NCI-H748 treated with DMSO at 0.1 percent for 48 hours (cell line): ENCODE measurements at places on chromosomes 12 and 14.

DNA sequence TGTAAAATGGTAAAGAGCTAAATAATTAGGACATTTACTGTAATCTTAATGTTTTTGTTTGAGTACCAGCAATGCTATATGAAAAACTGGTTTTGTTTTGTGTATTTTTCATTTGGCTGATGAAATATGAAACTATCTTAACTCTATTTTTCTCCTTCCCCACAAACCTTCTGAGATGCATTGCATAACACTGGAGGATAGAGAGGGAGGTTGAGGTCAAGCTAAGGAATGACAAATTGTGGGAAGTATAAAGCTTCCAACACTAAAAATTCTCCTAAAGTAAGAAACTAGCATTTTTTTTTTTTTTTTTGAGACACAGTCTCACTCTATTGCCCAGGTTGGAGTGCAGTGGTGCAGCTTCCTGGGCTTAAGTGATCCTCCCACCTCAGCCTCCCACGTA, 31.5 kb upstream of the SRP54 start:
- DNase-seq = no peak

- DNase-seq = no peak
Observed at GRCh38 chr14:81280136-81280791, 59.5 kb upstream of the GTF2A1 start.

- no peak for DNase-seq
Observed at GRCh38 chr12:51923506-51924365, 16.4 kb downstream of the ACVRL1 start.

DNA sequence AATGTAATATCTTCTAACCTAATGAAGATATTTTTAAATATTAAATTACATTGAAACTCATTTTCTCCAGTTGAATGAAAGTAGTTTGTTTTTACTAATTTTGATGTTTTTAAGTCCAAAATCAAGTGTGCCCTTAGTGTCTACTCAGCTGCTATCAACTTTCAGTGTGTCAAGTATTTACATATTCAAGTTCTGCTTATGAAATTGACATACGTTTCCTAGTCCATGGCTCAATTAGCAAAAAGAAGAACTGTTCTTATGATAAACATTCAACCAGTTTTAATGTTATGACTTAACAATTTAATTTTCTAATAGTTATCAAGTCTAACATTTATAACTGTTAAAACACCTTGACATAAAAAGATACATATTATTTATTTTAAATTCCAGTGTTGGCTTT, 137.1 kb downstream of the DUSP6 start:
- DNase-seq = no peak

- no peak for DNase-seq
Observed at GRCh38 chr14:54554401-54554800, 12.5 kb upstream of the SAMD4A start.

DNA sequence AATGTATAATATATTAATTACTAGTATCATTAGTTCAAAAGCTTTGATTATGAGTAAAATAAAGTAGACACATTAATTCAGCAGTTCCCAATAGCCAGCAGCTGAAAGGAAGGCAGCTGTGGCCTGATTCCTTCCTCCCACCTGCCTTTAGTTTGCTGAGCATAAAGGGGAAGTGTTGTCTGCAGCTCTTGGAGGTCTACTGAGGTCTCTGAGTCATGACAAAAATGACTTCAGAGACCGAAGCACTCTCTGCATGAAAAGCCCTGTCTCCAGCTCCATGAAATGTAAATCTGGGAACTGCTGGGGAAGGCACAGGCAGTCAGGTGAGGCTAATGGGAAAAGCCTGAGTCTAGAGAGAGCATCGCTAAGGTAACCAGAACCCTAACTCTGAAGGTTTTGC, 165.4 kb downstream of the NRXN3 start:
- no peak for DNase-seq

GRCh38 chr12:108950991-108951739, 69.7 kb downstream of the SVOP start:
- peak; percentile 42 for DNase-seq

- DNase-seq = peak; percentile 36
Observed at GRCh38 chr14:87745507-87746118, 247.4 kb downstream of the GALC start.

DNA sequence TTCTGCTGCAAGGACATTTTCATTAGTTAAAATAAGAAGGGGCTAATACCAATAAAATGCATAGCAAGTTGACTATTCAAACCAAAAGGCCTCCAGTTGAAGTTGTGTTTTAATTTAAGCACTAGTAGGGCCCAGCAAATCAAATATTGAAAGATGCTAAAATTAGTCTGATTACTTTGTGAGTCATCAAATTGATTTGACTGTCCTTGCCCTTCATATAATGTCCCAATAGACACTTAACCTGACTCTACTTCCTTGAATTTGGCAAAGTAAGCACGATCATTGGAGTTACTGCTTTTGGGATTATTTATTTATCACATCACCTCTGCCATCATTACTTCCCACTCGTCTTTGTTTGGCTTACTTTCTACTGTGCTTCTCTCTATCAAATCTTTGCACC, 798.5 kb downstream of the DIO2 start:
- no peak for DNase-seq

DNA sequence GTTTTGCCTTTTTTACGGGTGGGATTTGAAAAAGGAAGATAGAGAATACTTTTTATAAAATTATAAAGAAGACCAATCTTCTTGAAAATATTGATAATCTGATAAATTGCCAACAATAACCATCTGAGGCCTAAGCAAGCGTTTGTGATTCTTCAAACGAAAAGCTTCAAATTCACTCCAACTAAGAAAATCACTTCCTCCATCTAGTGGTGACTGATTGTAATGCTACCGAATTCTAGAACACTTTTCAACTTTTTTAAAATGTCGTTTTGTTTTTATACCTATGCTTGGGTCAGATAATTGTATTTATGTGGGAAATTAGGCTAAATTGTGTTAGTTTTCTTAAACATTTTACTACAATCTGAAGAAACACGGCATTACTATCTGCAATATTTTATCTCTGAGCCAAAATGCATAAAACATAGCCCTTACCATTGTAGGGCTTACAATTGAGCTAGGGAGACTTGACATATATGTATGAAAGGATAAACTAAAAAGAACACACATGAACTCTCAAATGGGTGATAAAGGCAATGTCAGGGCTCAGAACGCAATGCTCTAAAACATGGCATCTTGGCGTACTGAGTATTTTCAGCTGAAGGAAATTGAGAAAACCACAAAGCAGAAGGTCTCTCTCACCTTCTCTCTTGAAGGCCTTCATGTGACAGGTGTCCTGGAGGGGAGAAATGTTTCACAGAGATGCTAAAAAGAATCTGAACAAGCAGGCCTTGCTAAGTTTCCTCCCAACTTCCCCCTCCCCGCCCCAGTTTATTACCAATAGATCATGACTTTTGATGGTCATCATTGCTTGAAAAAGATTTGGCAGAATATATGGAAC, 36.8 kb upstream of the G2E3 start:
- peak; percentile 80 for DNase-seq

DNA sequence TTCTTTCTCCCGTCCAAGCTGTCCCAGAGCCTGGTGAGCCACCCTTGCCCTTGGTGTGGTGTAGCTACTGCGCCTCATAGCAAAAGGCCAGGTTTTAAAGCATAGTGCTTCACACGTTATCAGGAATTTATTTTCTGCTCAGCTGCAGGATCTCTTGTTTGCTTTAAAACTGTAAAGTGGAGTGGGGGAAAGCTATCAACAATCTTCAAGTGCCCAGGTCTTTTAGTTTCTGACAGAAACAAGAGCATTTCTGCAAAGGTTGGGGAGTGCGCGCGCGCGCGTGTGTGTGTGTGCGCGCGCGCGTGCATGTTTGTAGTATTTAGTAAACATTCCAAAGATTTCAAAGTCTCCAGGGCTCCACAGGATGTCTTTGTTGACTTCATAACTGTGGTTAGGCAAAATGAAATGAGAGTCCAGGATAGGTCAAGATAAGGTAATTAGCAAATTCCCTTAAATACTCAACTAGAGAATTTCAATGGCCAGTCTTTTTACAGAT, 45.5 kb downstream of the EML1 start:
- no peak for DNase-seq

GRCh38 chr12:115079760-115080159, 395.8 kb upstream of the TBX3 start:
- DNase-seq = no peak

DNA sequence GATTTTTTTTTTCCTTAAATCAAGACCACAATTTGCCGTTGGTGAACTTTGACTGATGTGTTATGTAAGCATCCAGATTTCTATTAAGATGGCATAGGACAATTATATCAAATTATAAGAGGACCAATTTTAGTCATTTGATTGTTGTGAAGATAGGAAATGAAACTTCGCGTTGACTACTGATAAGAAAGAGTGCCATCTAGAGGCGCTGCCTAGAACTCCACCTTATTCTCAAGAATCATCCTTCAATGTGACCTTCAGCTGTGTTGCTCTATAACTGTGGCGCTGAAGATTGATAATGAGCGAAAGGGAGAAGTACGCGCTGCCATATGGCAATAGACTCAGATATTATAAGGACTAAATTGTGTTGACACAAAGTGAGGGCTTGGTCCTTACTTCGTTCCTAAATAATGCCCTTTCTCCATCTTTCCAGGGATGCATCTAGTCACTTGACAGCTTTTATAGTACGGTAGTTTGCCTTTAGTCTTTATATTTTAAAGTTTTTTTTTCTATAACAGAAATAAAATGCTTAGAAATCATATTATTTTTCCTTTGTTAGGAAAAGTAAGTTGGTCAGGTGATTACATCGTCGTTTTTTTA, 350.8 kb upstream of the STXBP6 start:
- DNase-seq = peak; percentile 67

DNA sequence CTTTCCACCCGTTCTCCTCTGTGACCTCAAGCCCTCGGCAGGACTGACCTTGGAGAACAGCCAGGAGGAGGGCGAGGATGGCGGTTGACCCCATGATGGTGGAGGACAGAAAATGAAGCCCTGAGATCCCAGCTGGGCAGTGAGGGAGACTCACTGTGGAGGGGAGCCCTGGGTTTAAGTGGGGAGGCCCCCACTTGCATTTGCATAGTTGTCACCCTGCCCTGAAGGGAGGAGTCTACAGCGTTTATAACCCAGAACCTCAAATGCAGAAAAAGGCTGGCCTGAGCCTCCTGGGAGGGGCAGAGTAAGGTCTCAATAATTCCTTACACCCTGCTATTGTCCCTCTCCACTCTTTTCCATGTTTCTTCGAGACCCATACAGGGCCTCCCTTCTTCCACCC, 1052.7 kb downstream of the TMEM121 start:
- no peak for DNase-seq

DNA sequence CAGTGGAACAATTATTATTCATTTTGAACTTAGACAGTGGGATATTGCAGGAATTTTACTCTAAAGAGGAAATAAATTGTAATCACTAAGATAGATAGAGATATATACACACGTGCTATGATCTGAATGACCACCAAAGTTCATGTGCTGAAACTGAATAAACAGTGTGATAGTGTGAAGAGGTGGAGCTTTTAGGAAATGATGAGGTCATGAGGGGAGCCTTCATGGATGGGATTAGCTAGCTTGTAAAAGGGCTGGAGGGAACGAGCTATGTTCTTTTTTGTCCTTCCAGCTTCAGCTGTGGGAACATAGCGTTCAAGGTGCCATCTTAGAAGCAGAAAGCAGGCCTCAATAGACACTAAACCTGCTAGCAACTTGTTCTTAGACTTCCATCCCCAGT, 191.5 kb upstream of the LRIG3 start:
- no peak for DNase-seq

DNA sequence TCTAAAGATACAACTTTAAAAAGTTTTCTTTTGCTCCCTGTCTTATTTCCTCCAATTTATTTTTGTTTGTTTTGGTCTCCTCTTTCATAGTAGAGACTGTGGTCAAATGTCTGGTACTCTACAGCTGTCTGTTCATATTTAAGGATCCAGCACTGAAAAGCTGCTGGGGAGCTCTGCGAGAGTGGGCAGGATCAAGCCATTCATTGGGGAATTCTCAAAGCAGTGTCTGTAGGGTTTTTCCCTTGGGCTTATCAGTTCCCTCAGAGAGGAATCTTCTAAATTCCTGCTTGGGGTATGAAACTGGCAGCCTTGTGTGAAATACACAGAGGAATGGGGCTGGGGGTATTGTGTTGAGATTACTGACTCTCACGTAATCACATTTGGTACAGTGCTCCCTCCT, 52.3 kb downstream of the FNTB start:
- no peak for DNase-seq

GRCh38 chr12:57087010-57087690, 1.8 kb upstream of the NAB2 start:
- DNase-seq = no peak

- no peak for DNase-seq
Observed at GRCh38 chr12:106097011-106097410, 41.7 kb downstream of the NUAK1 start.

GRCh38 chr12:132653567-132654290, 33.4 kb downstream of the POLE start:
- DNase-seq = no peak

- DNase-seq = no peak
Observed at GRCh38 chr12:69052613-69053408, 119.8 kb upstream of the CPM start.

- no peak for DNase-seq
Observed at GRCh38 chr12:33248364-33248763, 191.3 kb downstream of the SYT10 start.

GRCh38 chr12:9662488-9662887, 7.0 kb upstream of the CLEC2D start:
- no peak for DNase-seq

- no peak for DNase-seq
Observed at GRCh38 chr14:71491931-71492330, 440.3 kb upstream of the RGS6 start.

- no peak for DNase-seq
Observed at GRCh38 chr14:90536511-90537191, 139.8 kb downstream of the CALM1 start.

DNA sequence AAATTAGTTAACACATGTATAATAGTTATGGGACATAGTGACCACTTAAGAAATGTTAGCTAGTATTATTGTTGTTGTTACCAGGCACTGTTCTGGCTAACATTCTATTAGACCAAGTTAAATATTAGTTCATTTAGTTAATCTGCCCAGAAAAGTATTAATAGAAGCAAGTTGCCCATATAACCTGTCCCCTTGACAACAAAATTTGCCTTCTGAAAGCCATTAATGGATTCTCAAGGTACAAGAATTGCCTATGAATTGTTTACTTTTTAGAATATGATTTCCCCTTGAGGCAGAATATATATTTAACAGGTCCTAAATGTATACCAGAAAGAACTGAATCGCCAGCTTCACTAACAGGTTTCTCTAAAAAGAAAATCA, 167.3 kb upstream of the TMCC3 start:
- DNase-seq = no peak

GRCh38 chr12:27696864-27697564, 767 bp downstream of the REP15 start:
- no peak for DNase-seq

- DNase-seq = no peak
Observed at GRCh38 chr14:31122098-31122611, 85.4 kb downstream of the HECTD1 start.

- DNase-seq = no peak
Observed at GRCh38 chr12:13834241-13834640, 147.2 kb downstream of the GRIN2B start.
